ENCODE measurements at places on chromosomes 16 and 17.

DNA sequence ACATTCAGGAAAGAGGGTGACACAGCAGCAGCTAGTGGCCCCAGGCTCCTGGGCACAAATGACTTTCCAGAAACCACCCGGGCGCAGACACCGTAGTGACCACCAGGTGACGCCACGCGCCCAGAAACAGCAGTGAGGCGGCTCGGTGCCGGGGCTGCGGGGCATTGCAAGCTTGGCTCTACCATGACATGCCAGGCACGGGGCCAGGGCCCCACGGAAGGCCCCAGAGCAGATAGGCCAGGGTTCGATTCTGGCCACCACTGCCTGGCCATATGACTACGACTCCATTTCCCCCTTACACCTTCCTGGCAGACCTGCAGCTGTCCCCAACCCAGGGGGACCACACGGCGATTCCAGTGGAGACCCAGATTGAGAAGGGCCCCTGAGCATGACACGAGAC lies 6.7 kb downstream of the RHBDF1 start:
- peak; percentile 67 for DNase-seq

- peak; percentile 23 for DNase-seq
Measured at GRCh38 chr17:43671031-43671692, 9.4 kb upstream of the MEOX1 start.

DNA sequence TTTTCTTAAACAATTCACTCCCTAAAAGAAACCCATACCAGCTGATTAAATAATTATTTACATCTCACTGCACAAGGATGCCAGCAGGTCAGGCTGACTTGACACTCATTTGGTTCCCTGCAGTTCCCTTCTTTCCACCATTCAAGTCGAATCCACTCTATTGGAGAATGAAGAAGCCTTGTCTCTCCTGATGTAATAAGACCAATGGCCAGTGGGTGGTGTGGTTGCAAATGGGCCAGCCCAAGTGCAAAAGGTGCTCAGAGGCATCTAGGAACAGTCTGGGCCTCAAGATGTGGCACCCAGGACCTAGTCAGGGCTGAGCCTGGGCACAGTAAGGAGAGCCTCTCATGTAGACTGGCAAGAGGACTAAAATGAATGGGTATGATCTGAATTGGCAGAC lies 9.3 kb downstream of the C16orf78 start:
- no peak for DNase-seq

- DNase-seq, result no peak
Measured at GRCh38 chr17:9577373-9577709, 899 bp downstream of the CFAP52 start.

DNA sequence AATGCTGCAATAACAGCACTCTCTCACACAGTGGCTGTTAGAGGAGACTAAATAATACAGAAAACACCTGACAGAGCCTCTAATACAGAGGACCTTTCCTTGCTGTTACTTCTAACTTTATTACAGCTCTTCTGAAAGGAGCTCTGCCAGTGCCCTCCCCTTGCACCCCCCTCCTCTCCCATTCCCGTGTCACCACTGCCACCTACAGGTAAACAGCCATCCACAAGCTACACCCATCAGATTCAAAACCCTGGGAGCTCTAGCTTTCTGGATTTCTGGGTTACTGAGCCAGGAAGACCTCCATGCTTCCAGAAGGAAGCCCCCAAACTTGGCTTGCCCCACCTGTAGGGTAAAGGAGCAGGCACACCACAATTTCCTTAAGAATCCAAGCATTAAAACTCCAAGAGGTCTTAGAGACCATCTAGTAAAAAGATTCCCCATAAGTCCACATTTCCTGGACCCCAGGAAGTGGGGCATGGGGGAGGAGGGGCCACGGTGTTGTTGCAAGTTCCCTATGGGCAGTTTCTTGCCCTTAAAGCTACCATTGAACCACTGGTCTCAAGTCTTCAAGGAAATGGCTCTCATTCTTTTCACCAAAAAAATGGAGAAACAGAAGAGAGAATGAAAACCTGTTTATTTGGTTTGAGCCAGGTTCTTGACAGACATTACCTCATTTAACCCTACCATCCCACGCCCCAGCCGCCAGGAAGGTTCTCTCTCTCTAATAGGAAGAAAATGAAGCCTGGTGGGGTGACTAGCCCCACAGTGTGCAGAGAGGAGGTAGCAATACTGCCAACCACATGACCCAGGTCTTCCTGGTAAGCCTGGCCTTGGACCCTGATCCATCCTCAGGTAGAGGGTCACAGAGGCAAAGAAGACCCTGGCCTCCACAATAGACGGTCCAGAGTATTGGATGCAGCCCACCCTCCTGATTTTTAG lies 52.8 kb downstream of the TOM1L2 start:
- peak; percentile 54 for DNase-seq

DNA sequence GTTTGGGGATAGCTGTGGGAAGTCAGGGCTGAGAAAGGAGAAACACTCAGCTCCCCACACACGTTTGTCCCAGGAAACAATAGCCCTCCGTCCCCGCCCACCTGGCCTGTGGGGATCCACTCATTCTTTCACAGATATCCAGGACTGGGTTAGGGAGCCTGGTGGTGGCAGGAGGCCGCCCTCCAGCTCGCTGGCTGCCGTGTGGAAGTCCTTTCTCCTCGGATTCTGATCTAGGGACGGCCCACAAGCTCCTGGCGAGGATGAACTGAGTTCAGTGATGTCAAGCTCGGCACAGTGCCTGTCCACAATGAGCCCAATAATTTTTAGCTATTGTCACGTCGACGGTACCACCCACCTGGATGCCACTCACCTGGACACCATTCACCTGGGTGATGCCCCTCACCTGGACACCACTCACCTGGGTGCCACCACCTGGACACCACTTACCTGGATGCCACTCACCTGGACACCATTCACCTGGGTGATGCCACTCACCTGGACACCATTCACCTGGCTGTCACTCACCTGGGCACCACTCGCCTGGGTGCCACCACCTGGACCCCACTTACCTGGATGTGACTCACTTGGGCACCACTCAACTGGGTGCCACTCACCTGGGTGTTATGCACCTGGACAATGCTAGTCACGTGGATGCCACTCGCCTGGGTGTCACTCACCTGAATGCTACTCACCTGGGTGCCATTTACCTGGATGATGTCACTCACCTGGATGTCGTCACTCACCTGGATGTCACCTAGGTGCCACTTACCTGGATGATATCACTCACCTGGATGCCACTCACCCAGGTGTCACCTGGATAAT lies 172.5 kb upstream of the FOXF1 start:
- no peak for DNase-seq

DNA sequence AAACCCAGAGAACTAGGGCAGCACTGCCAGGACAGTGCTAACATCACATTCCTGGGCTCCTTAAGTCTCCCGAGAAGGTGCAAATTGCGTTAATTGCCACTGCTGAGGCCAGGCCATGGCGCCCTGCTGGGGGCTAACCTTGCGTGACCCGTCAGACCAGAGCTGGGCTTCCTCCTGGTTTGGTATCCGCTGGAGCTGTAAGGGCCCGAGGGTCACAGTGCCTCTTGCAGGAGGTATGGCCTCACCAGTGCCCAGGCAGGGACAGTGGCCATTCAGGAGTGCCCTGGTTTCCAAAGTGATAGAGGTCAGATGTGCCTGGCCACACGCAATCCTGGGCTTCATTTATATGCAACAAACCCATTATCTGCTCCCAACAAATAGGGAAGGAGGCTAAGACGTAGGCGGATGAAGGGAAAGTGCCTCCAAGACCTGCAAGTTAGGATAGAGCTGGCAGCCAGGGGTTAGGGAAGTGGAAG lies 17.7 kb upstream of the ADCY9 start:
- DNase-seq, result no peak

- DNase-seq, result no peak
Measured at GRCh38 chr16:1938316-1938715, 4.7 kb downstream of the MSRB1 start.

DNA sequence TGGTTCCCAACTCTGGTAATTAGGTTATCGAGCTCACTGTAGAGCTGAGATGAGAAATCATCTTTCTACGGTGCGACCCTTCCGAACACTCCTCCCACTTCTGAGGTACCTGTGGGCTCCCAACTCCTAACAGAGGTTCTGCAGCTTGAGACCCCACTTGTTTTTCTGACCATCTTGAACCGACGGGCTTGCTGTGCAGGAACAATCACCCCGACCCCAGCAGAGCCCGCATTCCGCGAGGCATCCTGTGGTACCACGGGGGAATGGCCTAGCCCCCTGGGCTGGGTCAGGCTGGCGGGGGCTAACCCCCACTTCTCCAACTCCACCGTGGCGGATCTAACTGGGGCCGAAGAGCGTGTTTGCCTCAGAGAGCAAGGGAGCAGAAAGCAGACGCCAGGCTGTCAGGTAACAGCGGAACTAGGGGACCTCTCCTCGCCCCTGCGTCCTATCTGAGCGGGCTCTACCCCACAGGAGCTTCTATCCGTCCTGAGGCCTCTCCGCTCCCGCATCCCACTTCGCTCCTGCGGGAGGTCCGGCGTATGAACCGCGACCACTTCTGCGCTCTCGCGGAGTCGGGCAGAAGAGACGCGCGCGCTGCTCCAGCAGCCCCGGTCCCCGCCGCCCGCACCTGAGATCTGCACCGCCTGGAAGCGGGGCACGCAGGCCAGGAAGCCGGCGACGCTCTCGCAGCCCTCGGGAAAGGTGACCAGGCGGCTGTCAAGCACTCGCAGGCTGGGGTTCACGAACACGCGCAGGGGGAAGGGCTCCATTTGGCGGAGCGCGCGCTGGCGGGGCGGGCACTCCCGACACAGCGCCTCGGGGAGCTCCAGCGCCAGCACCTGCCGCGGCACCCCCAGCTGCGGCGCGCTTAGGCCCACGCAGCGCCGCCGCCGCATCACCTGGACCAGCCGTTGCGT lies 761 bp downstream of the PDF start:
- no peak for DNase-seq

DNA sequence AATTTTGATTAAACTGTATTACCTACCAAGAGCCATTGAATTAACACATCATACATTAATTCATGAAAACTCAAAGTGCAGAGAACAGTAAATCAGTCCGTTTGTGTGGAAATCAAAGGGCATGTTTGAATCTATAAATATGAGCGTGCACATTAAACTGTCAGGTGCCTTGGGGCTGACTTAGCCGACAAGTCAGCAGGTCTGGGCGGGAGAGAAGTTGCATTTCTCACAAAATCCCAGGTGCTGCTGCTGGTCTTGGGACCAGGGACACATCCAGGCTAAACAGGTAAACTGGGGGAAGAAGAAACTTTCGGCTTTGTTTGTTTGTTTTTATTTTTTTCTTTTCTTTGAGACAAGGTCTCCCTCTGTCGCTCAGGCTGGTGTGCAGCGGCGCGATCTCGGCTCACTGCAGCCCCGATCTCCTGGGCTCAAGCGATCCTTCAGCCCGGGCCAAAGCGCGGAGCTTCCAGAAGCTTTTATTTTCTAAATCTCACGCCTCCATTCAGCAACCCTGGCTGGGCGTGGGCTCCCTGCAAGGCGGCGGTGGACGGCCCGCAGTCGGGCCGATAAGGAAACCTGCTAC lies 213.9 kb downstream of the MRTFB start:
- DNase-seq, result no peak

- no peak for DNase-seq
Measured at GRCh38 chr16:86403541-86404163, 106.7 kb upstream of the FOXF1 start.

GRCh38 chr16:75010427-75010826 lies 11.6 kb downstream of the ZNRF1 start:
- DNase-seq, result no peak

DNA sequence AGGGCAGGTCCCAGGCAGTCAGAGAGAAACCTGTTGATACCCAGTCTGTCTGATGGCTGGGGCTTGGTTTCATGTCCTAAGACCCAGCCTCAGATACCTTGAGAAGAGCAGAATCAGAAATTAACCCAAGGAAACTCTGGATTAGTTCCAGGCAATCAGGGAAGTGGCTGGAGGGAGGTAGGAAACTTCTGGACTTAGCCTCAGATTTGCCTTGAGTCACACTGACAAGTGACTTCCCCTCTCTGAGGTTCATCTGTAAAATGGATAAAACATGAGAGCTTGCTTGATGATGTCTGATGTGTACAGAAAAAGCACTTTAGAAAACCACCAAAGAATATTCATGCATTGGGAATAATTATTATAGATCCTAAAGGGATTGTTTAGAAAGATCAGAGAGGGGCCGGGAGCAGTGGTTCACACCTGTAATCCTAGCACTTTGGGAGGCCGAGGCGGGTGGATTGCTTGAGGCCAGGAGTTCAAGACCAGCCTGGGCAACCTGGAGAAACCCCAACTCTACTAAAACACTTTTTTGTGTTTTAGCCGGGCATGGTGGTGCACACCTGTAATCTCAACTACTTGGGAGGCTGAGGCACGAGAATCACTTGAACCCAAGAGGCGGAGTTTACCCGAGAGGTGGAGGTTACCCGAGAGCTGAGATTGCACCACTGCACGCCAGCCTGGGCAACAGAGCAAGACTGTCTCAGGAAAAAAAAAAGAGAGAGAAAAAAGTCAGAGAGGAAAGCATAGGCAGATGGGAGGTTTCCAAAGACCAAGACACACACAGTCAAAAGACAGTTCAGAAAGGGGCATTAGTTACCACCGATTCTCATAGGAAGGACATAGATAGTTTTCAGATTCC lies 3.8 kb downstream of the CIITA start:
- DNase-seq, result no peak

- no peak for DNase-seq
Measured at GRCh38 chr16:11610580-11610979, 23.9 kb upstream of the LITAF start.

DNA sequence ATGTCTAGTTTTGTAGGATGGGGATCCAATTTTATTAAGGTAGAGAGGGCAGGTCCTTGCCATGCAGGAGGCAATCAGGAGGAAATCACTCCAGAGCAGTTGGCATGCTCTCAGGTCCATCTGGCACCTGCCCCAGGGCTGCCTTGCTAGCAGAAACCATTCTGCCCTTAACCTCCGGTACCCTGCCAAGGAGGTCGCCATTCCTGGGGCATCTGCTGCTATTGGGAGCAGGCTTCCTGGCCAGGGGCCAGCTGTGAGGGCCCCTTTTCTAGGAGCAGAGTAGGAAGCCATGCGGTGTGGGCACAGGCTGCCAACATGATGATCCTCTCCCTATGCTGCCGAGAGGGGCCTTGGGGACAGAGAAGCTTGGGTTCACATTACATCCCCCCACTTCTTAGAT lies 47.6 kb upstream of the MGAT5B start:
- no peak for DNase-seq

- no peak for DNase-seq
Measured at GRCh38 chr17:9228408-9229159, 207.3 kb downstream of the NTN1 start.

DNA sequence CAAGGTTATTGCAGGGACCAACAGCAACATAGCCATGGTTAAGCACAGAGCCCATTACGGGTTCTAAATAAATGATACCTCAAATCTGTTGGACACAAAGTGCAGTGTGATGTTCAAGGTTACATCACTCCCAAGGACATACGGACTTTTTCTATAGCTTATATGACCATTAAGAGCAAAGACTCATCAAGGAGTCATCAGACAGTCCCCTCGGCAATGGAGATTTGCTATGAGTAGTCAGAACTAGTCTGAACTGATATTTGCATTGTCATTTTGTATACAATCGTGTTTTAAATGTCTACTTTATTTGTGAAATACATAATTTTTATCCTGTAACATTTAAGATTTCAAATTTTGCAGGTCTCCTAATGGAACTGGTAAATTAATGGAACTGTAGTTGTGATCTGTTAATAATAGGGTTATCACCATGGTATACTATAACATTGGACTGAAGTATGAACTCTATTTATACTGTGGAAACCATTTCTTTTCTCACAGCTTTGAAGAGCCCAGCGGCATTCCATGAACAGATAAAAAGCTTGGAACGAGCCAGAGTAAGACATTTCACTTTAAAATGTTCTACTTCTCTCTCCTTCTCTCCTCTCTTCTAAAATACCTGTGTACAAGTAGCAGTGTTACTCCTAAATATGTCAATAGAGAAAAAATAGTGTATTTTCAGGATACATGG lies 140.9 kb downstream of the MRTFB start:
- no peak for DNase-seq

GRCh38 chr17:49388290-49388640 lies 26.2 kb upstream of the ZNF652 start:
- no peak for DNase-seq
